Liver (tissue), 10 donors: ENCODE measurements at places on chromosomes 7 and 10. TPM values are rescaled to one million over a fixed set of nuclear protein-coding genes. Genes with fewer than 3 reads are reported as not detected.
A peak's percentile ranks its signal among the peaks of the same experiment; 100 is the strongest.

- no peak for DNase-seq
These were observed 584.6 kb downstream of the CNTNAP2 start for GRCh38 chr7:146701166-146701565.

- DNase-seq = no peak
These were observed 41.6 kb downstream of the SLC39A12 start for GRCh38 chr10:17993361-17993760.

The CYP2C18 gene
- polyA plus RNA-seq = 30.9 TPM

The GPR85 gene
- polyA plus RNA-seq = 0.13 TPM

The CFAP43 gene
- 0.13 TPM for polyA plus RNA-seq

GRCh38 chr10:15068802-15069201, 19.8 kb downstream of the ACBD7 start:
- no peak for DNase-seq

The KEL gene
- 0.31 TPM for polyA plus RNA-seq

DNA sequence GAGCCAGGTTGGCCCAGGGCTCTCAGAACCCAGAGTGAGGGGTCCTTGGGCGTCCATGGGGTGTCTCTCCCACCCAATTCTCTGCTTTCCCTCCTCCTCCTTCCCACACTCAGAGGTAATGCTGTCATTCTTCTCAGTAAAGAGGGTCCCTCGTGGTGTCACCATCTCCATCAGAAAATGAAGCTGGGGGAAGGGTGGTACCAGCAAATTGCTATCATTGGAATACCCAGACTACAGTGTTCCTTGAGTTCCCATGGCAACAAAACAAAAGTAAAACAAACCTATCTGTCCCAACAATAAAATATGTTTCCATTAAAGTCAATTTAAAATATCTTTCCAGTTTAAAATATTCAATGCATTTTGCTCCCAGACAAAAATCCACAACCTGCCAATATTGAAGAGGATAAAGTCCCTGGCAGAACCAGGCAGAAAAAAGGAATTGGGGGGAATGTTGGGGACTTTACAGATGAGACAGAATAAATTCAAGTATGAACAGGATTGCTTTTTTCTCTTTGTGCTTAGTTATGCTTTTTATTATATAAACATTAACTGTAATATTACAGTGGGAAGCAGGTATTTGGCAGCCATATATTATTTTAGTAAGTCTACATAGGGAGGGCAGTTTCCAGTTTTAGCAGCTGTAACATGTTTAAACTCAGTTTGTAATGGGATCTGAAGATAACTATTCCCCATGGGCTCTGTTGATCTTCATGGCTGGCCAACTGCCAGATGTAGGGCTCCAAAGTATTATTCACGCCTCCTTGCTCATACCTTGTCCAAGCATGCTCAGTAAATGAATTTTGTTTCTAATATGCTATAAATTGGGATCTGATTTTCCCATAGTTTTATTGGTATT, 182.1 kb downstream of the ARID5B start:
- DNase-seq = no peak

DNA sequence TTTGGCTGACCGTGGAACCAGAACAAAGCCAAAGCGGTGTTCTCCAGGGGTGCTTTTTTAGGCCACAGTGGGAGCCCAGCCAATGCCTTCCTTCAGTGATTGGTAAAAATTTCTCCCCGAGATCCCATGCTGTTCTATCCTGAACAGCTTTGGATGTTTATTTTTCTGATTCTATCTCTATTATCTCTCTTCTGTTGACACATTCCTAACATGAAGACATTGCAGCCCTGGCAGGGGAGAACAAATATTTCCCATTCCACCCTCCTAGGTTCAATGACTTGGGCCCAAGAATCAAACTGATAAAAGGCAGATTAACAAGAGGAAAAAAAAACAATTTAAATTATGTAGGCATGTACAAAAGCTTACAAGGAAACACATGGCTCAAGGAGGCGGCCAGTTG, 162.7 kb downstream of the PFKFB3 start:
- no peak for DNase-seq

The RAB18 gene
- 57.8 TPM for polyA plus RNA-seq

DNA sequence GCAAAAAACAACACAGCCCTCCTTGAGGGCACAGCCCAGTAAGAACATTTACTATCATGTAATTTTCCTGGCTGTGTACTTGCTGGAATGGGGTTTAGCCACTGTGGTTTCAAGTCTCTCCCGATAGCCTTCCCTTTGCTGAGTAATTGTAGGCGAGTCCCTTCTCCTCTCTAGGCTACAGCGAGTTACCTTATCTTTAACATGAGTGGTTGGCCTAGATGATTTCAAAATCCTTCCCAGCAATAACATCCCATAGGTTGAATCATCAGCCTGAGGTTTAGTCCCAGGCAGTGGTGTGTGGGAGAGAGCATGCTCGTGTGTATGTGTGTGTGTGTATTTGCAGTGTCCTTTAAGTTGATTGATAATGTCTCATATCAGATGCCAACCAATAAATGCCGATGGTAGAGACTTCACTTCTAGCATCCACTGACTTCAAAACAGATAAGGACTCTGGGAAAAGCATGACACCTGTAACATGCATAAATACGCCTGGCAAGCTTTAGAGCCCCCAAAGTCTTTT, 142.9 kb upstream of the ZMIZ1 start:
- DNase-seq = no peak

- no peak for DNase-seq
These were observed 91.3 kb downstream of the AVL9 start for GRCh38 chr7:32586291-32587221.

- DNase-seq = no peak
These were observed 6.4 kb downstream of the KCNMA1 start for GRCh38 chr10:77631241-77631640.

- DNase-seq = no peak
These were observed 186.5 kb upstream of the SEMA3E start for GRCh38 chr7:83835424-83835823.

The TET1 gene
- polyA plus RNA-seq = 0.33 TPM

The ZNF783 gene
- 1.7 TPM for polyA plus RNA-seq

DNA sequence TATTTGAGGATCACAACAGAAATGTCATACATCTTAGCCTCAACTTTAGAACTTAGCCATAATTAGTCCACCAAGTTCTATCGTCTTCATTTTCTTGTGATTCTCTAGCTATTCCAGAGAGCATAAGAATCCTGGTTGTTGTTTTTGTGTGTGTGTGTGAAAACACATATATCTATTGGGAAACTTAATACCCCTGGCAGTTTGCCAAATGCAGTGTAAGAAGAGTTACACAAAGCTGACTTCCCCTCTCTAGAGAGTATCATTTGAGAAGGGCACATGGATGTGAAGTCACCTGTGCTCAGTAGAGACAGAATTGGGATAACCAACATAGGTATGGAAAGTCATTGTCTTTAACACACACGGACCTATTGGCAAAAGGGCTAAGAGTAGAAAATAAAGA, 19.3 kb downstream of the FOXI2 start:
- no peak for DNase-seq

DNA sequence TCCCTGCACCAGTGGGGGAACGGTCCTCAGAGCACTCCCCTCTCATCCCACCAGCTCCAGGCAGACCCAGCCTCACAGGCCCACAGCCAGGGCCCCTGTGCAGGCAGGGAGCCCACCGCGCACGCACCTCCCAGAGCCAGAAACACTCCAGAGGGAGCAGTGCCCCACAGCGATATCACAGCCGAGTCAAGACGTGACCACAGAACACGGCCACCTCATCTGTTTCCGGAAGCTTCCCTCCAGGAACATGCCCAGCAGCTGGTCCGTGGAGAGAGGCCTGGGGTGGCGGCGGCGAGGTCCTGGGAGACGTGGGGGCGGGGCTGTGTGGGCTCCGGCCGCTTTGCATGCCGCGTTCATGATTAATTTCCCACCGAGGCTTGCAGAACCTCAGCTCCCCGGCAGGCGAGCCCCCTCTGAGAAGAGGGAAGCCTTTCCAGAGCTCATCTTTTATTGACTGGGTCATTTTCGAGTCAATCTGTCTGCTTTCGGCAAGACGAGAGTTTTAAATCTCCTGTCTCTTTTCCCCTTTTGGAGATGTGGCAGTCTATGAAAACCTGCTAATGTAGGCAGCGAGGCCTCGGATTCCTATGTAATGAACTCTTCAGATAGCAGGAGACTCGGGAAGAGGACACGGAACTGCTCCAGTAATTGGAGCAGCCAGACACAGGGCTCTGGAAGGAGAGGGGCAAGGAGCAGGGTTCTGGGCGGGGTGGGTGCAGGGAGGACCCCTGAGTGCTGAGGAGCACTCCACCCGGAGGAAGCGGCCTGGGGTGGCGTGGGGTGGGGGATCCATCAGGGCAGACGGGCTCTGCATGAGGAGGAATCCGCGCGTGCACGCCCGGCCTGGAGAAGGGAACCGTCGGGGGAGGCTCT, 242.8 kb downstream of the ELFN1 start:
- no peak for DNase-seq

- no peak for DNase-seq
These were observed 6.4 kb upstream of the HKDC1 start for GRCh38 chr10:69213591-69214311.

- DNase-seq = no peak
These were observed 257.1 kb downstream of the CDK14 start for GRCh38 chr7:90853205-90853604.

GRCh38 chr7:159177284-159177953, 32.8 kb upstream of the VIPR2 start:
- DNase-seq = no peak

The HKDC1 gene
- 4.8 TPM for polyA plus RNA-seq

DNA sequence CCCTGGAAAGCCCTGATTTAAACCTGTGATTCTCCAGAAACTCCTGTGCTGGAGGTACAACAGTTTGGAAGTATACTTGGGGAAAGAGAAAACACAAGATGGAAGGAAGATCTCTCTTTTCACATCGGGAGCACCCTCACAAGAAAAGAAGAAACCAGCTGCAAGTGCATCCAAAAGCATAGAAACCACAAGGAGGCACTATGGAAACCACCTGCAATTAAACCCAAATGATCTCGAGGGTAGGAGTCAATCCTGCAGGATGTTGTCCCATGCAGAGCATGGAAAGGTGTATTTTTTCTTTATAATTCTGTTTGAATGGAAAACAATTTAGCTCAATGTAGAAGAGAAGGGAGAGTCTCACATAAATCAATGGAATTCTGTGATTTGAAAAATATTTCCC, 210.5 kb downstream of the TWIST1 start:
- DNase-seq = no peak

The SLC39A12 gene
- polyA plus RNA-seq = not detected

GRCh38 chr10:61049386-61049785, 105.4 kb upstream of the RHOBTB1 start:
- no peak for DNase-seq

DNA sequence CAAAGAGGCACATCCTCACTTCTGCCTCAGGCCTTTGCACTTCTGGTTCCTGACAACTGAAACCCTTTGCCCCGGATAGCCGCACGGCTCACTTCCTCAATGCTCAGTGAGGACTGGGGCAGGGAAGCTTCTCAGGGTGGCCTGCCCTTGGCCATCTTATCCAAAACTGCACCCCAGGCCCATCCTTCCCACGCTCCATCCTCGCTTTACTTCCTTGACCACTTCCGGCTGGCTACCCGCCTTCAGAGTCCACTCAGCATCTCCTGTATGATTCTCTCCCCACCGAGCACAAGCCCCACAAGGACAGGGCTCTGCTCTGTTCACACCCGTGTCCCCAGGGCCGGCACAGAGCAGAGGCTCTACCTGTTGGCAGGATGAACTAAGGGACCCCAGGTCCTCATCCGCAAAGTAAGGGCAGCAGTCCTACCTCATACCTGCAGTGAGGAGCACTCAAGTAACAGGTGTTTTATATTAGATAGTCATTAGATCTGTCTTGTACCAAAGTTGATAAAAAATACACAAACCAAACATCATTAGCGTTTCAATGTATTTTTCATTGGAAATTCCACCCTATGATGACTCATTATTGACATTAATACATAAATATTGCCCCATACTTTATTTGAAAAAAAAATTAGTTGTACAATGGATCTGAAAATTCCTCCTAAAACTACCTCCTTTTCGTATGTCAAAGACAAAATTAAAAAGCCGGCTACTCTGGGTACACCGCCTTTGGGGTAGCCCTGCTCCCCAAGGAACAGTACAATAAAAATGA, 35.0 kb downstream of the GNA12 start:
- DNase-seq = no peak

The MYL7 gene
- polyA plus RNA-seq = not detected

- DNase-seq = peak; percentile 19
These were observed 197.2 kb downstream of the EBF3 start for GRCh38 chr10:129766611-129767550.

The OR2A42 gene
- not detected for polyA plus RNA-seq

GRCh38 chr10:82221601-82222149, 346.7 kb downstream of the NRG3 start:
- DNase-seq = no peak

DNA sequence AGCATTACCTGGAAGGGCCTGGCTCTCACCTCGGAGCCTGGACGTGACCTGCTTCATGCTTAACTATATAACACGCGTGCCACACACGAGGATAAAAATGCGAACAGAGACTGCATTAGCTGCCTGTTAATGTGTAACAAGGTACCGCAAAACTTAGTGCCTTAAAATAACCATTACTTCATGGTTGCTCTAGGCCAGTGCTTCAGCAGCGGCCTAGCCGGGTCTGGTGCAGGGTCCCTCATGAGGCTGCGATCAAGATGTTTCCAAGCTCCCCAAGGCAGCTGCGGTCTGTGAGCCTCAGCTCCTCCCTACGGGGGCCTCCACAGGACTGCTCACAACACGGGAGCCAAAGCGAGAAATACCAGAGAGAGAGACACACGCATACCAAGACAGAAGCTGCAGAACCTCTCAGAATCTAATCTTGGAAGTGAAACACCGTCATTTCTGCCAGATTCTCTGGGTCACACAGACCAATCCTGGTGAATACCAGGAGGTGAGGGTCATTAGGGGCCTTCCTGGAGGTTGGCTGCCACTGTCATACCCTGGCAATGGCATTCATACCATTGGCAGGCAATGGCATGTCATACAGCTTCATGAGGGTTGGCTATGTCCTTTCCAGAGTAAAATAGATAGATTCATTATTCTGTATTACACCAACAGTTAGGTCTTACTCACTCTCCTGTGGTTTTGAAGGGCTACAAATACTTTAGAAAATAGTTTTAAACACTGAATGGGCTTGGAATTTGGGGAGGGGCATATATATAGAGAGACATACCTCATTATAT, 94.5 kb downstream of the HIPK2 start:
- DNase-seq = no peak

DNA sequence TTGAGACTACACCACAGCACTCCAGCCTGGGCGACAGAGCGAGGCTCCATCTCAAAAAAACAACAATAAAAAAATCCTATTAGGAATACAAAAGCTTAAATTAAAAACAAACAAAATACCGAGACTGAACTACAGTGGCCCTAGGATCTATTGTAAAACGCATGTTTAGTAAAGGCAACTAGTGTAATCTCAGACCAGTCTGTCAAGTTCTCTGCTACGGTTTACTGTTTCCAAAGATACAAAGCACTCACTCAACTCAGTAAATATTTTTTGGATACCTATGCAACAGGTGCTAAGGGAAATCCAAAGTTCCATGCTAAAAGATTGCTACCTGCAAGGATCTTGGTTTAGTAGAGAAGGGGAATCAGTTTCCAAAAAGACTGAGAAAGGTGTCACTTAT, 3.4 kb upstream of the MIOS start:
- DNase-seq = no peak
